ENCODE measurements at places on chromosomes 5 and 9.

GRCh38 chr5:72245951-72246532, 74.0 kb downstream of the MRPS27 start:
- DNase-seq, result no peak

GRCh38 chr5:78660401-78660800, 11.8 kb upstream of the LHFPL2 start:
- DNase-seq, result no peak

DNA sequence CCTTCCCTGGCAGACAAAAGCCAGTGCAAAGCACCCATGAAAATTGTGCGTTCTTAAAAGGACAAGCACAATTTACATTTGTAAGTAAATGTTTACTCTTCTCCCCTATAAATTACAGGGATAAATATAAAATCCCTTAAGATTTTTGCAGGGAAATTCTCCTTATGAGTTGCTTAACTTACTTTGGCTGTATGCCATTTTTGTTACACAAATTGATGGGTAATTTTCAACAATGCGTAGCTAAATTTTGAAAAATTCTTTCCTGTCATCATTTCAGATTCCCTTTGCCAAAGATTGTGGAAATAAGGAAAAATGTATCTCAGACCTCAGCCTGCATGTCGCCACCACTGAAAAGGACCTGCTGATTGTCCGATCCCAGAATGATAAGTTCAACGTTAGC, 64.2 kb upstream of the ITGA2 start:
- no peak for DNase-seq

GRCh38 chr9:85224729-85225128, 517.0 kb downstream of the AGTPBP1 start:
- no peak for DNase-seq

GRCh38 chr5:175394601-175395000, 49.4 kb downstream of the DRD1 start:
- DNase-seq, result no peak
